ENCODE measurements at places on chromosomes 1 and 21.

GRCh38 chr1:230819976-230820375 is 48.3 kb downstream of the C1orf198 start:
- no peak for DNase-seq

- peak; percentile 74 for DNase-seq
Measured at GRCh38 chr21:45974073-45975019, 7.2 kb upstream of the COL6A1 start.

DNA sequence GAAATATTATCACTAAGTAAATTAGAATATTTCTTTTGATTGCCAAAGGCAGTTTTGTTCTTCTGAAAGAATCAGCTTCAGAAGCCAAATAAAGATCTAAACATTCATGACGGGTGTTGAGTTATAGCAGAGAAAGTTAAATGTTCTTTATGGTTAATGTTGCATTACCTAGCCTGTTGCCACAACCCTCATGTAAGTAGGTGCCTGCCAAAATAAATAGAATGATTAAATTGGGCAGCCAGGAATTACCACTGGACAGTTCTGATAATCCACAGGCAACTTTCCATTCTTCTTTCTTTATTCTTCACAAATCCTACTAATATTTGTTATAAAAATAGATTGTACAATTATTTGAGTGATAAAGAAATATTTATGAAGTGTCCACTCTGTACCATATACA is 217.9 kb upstream of the NRIP1 start:
- DNase-seq, result no peak

DNA sequence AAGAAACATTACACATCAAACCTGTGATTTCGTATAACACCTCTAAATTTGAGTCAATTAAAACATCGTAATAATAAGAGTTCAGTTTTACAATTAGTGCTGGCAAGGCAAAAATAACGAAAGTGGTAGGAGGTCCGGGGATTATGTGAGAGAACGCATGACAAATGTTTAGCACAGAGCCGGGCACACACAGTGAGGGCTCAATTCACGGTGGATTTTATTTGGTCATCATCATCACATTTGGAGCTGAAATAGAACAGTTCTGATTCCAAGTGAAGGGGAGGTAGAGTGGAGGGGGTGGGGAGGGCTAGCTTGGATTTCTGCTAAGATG is 20.0 kb downstream of the H3-3A start:
- no peak for DNase-seq

GRCh38 chr1:39431927-39432326 is 59.5 kb upstream of the BMP8A start:
- DNase-seq, result no peak

DNA sequence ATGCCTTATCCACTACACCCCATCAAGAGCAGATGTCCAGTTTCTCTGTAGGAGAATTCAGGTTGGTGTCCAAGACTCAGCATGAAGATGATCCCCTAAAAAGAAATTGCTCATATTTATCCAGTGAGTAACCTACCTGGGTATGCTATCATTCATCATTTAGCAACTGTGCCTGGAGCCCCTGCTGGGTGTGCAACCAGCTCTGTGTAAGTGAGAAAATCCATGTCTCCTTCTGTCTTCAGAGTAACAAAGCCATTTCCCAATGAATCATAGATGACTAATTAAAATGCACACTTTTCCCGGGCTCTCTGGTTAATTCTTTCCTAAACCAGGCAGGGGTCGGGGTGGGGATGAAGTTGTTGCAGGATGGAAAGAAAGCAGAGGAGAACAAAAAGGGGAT is 35.8 kb downstream of the OLFML3 start:
- DNase-seq, result no peak

DNA sequence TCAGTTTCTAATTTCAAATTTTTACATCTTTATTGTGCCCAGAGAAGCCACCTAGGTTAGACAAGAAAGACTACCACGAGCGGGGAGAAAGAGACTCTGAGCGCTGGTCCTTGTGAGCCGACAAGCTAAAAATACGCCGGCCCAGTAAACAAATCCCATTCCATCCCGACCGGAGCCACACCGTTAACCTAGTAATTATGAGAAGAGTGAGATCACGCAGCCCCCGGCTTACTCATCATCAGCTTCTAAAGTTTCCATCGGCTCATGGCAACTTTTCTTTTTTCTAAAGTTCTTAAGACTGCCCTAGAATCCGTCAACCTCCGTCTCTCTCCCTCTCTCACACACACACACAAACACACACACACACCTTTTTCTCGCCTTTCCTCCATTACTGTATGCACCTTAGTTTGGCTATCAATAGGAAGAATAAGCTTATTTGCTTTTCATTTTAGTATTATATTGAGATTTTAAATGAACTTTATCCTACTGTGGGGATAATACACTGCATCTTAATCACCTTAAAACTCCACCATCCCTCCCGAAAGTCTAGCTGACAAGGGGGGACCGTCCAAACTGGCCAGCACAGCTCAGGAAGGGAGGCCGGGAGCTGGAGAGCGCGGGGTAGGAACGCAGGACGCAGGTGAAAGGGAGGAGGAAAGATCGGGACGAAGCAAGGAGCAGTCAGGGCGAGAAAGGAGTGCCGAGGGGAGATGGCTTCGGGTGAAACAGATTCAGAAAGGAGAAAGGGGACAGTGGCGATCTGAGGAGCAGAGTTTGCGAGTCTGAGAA is 728 bp downstream of the OTUD7B start:
- DNase-seq, result peak; percentile 59

DNA sequence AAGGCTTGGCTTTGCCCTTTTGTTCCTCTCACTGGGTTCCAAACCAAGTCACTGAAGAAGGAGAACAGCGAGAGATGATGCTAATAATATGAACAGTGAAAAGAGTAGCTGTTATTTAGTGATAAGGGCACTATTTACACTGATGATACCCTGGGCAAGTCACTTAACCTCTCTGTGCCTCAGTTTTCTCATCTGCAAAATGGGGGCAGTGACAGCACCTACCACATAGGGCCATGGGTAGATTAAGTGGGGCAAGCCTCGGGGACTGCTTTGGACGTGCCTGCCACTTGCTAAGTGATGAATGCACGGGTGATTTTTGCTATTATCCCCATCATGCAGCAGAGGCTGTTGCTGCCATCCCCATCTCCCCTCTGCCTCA is 9.2 kb downstream of the ATP13A2 start:
- no peak for DNase-seq

GRCh38 chr1:16906873-16907272 is 11.1 kb downstream of the RNU1-2 start:
- DNase-seq, result no peak

DNA sequence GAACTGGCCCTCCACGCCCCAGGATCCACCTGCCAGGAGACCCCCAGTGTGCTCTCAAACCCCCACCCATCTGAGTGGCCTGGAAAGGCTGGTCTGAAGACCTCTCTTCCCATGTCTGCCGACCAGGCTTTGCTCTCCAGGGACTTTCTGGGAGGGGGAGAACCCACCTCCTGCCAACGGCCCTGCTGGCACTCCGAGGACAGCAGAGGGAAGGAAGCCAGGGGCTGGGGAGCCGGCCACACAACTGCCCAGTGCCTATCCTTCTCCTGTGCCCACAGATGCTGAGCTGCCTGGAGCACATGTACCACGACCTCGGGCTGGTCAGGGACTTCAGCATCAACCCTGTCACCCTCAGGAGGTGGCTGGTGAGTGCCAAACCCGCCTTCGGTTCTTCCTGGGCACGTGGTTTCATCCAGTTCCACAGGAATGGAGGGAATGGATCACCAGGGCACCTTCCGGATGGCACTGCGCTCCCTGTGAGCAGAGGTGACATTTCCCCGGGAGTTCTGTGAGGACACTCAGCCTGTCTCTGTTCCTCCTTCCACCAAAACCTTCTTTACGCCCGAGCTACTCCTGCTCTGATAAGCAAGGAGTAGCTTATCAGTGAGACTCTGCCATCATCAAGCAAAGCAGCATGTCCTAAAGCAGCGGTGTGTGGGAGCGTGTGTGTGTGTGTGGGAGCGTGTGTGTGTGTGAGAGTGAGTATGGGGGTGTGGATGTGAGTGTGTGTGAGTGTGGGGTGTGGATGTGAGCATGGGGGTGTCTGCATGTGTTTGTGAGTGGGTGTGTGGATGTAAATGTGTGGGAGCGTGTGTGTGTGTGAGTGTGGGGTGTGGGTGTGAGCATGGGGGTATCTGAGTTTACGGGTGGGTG is 105.5 kb downstream of the PDE9A start:
- DNase-seq, result no peak

DNA sequence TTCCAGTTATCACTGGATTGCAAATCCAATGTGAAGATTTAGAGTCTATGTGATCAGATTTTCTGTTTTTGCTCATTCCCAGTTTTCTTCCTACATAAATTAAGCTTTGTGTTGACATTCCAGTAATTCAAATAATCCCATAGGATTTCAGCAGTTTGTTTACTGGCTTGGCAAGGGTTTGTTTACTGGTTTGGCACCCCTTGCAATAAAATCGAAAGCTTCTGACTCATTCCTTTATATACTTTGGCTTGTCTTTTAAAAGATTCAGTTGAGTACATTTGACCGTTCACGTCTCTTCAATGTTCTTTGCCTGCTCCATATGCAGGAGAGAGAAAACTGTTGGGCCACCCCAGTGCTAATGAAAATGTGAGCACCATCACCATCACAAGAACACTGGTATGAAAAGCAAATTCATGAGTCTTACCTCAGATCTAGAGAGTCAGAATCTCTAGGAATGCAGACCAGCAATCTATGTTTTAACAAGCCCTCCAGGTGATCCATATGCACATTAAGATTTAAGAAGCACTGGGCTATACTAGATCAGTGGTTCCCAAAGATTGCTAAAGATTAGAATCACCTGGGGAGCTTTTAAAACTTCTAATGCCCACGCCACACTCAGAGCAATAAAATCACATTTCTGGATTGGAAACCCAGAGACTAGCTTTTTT is 32.8 kb downstream of the ZC3H11B start:
- DNase-seq, result no peak

GRCh38 chr1:46302641-46303037 is 777 bp downstream of the LRRC41 start:
- DNase-seq, result no peak

GRCh38 chr1:17662296-17662695 is 92.8 kb upstream of the ACTL8 start:
- DNase-seq, result no peak

DNA sequence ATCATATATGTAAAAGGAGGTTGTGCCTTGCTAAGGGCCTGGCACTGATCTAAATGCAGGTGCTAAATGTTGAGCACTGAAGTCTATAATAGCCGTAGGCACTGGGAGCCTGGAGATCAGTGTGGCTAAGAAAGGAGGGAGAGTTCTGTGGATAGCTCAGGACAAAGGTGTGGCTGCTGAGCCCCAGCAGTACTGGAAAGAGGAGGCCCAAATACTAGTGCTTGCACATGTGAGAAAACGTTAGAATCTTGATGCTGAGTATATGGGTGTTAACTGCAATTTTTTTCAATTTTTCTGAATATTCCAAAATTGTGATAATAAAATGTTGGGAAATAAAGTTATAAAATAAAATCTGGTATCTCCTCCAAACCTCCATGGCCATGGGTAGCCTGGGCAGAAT is 62.5 kb upstream of the PTGFRN start:
- DNase-seq, result no peak

- no peak for DNase-seq
Measured at GRCh38 chr1:185512442-185512841, 195.4 kb upstream of the IVNS1ABP start.

DNA sequence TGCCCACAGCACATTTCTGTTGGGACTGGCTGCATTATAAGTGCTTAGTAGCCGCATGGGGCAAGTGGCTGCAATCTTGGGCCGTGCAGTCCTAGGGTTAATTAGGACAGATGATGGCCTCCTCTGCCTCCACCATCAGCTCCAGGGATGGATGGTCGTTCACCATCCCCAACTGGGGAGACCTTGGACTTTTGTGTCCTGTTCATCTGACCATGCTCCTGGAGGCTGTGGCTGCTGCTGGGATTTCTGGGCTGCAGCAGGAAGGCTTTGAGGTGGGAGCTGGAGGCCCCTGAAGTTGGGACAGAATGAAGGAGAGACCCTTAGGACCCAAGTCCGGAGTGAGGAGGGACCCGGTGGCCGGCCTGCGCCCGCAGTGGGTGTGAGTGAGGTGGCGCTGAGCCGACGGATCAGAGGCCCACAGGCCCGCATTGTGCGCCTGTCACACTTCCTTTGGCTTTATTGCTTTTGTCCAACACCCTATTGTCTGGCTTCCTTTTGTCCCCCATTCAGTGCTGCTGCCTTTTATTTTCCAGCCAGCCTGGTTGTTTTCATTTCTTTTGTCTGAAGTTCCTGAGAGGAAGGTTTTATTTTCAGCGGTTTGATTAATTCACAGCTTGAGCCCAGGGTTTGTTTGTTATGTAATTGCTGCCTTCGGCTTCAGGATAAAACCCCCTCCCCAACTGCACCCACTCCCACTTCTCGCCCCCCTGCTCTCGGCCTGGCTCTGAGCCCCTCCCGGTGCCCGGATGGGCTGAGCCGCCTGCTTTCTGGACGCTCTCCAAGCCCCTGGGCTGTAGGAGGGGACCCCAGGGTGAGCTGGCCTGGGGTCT is 35.6 kb downstream of the SOX13 start:
- DNase-seq, result no peak

DNA sequence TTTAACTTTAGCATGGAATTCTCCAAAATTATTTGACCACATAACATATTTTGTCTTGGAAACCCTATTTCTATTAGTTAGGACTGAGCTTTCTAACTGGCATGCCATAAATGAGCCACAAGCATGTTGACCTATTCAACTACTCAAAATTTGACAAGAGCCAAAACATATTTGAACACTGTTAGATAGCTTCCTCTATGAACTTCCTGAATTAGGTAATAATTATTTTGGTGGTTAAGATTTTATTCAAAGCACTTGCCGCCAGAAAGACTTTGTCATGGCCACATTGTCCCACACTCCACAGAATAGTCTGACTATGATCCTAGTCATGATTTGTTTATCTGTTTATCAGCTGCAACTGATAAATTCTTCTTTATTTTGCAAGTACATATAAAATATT is 23.1 kb upstream of the CTPS1 start:
- no peak for DNase-seq

DNA sequence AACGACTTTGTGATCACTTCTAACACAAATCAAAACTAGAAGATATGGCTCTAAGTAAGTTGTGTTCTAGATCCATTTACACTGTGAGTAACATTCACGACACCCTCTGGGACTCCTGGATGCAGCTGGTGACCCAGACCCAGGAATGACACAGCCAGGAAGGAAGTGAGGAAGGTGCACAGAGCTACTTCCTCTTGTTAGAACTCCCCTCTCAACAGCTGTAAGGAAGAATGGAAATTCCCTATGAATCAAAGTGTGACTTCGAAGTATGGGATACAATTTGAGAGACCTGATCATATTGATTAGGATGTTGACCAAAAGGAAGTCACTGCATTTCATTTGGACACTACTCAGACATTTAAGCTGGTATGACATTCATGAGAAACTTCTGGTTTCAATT is 185.3 kb downstream of the NRIP1 start:
- no peak for DNase-seq

DNA sequence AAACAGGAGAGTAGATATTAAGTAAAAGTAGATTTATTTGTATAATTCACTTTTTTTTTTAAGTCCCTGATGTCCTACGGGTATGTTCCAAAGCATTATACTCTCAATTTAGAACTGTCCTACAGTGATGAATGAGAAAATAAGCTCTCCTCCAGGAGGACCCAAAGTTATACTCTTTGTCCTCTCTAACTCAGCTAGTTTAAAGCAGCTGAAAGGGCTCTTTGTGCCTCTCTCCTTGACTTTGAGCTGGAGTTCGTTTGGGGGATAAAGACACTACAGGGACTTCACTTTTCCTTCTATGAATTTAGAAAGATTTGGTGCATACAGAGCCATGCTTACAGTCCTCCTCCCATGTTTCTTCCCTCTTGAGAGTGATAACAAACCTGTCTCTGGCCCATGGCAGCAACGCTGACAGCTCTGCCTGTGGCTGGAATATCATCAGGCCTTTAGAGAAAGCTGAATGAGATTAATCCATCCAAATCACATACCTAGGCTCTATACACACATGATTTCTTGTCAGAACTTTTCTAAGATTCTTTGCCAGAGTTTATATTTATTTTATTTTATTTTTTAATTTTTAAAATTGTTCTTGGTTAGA is 134.3 kb downstream of the PIK3R3 start:
- DNase-seq, result no peak
